ENCODE measurements at places on chromosomes 5 and 9.

DNA sequence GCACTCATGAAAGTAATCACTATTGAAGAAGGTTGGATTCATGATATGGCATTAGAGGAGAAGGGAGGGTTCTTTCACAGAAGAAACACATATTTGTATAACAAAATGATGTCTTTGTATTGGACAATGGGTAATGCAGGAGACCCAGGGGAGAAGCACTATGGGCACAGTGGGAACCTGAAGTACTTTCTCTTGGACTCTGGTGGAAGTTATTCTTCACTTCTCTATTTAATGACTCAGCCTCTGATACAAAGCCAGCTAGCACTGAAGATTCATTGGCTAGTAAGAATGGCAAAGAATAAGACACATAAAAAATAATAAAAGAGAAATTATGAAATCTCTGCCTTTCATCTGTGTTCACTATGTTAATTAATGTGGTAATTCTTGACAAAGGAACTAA is 149.9 kb upstream of the PRR16 start:
- no peak for DNase-seq

DNA sequence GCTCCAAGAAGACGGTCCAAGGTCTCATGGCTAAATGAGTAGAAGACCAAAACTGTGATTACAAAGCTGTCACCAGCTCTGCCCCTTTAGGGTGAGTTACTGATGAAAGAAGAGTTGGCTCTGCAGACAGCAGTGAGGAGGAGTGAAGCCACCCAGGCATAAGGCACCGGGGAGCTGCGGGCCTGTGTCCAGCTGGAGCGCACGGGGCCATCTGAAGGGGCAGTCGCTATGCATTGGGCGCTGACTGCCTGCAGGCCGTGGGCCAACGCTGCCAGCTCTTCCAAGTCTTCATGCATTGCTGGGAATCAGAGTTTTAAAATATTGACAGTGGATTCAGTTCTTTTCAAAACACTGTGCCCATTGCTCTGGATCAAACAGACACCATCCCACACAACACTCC is 70.3 kb downstream of the DAPK1 start:
- DNase-seq = no peak

DNA sequence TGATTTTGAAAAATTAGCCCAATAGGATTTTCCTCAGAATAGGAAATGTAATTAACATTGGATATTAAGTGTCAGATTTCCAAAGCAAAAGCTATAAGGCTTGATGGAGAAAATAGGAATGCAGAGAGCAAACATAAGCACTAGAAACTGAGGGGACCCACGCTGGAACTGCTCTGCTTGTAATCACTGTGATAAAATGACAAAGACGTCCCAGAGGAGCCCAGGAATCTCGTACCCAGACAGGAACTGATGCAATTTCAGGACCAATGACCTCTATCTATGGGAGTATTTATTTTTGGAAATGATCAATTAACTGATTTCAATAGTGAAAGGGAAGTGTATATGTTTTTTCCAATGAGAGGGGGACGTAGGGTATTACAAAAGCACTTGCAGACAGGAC is 714.5 kb upstream of the WWC1 start:
- no peak for DNase-seq

GRCh38 chr5:113343343-113343742 is 91.4 kb downstream of the TSSK1B start:
- no peak for DNase-seq

GRCh38 chr5:83714810-83715209 is 5.8 kb downstream of the HAPLN1 start:
- no peak for DNase-seq

- no peak for DNase-seq
Measured at GRCh38 chr9:135224286-135224877, 136.9 kb downstream of the OLFM1 start.

DNA sequence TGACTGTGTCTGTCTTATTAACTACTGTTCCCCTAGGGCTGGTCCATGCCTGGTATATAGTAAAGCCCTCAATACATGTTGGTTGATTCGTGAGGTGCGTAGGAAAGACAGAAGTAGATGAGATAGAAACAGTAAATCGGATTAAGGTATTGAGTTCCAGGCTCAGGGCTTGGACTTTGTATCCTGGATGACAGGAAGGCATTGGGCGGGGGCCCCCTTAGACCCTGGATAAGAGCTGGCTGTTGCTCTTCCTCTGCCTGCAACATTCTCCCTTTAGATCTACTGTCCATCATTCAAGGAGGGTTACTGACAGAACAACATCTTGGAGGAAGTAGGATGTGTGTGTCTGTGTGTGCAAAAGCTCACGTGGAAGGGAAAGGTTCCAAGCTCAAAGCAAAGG is 31.2 kb upstream of the CTNNA1 start:
- DNase-seq = no peak

- DNase-seq = no peak
Measured at GRCh38 chr9:128568470-128569078, 16.2 kb downstream of the SPTAN1 start.

- DNase-seq = no peak
Measured at GRCh38 chr9:121887553-121888437, 205.3 kb downstream of the TTLL11 start.

DNA sequence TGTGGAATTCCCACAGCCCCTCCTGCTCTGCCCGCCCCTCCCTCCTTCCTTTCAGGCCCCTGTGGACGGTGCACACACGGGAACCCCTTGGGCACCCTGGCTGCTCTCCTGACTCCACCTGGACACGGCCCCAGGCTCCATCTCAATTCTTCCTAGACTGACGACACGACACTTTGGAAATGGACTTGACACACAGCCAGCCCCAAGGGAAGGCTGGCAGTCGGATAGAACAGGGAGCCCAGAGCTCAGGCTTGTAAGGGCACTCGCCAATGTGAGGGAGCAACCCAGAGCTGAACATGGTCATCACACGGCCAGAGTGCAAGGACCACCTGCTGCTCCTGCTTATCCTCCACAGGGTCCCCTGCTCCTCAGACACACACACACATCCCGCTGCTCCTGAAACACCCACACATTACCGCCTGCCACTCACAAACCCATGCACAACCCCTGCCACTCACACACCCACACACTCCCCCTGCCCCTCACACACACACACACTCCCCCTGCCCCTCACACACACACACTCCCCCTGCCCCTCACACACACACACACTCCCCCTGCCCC is 8.9 kb downstream of the SLC9A3 start:
- DNase-seq = no peak

- no peak for DNase-seq
Measured at GRCh38 chr5:28473531-28474107, 1435.2 kb upstream of the CDH9 start.

- no peak for DNase-seq
Measured at GRCh38 chr9:92030367-92030766, 80.3 kb upstream of the ROR2 start.

- DNase-seq = no peak
Measured at GRCh38 chr5:72586788-72587530, 79.7 kb upstream of the ZNF366 start.
